ENCODE measurements at places on chromosomes 2 and 18. TPM values are rescaled to one million over a fixed set of nuclear protein-coding genes. Genes with fewer than 3 reads are reported as not detected.

MAPRE2 gene
- polyA plus RNA-seq = 52.8 TPM

CXCR2 gene
- 0.09 TPM for polyA plus RNA-seq

CCDC121 gene
- 4.1 TPM for polyA plus RNA-seq

CXCR4 gene
- 3.8 TPM for polyA plus RNA-seq

FIGN gene
- polyA plus RNA-seq = 2.7 TPM

CFAP221 gene
- polyA plus RNA-seq = 0.63 TPM

RAB6C gene
- polyA plus RNA-seq = 0.07 TPM

CCNYL1 gene
- 4.9 TPM for polyA plus RNA-seq

CCDC138 gene
- 0.86 TPM for polyA plus RNA-seq

CD8B2 gene
- polyA plus RNA-seq = not detected

SKOR2 gene
- not detected for polyA plus RNA-seq

SPP2 gene
- not detected for polyA plus RNA-seq

ANKRD53 gene
- polyA plus RNA-seq = 1.3 TPM

IL36RN gene
- not detected for polyA plus RNA-seq

CGREF1 gene
- polyA plus RNA-seq = 4.7 TPM

CLK1 gene
- polyA plus RNA-seq = 122 TPM

DSC3 gene
- polyA plus RNA-seq = 0.16 TPM

DSEL gene
- polyA plus RNA-seq = 1.5 TPM

TNS1 gene
- polyA plus RNA-seq = 243 TPM

UNC50 gene
- polyA plus RNA-seq = 30.8 TPM

GREB1L gene
- polyA plus RNA-seq = 7.4 TPM

PROM2 gene
- polyA plus RNA-seq = 0.79 TPM

RGPD8 gene
- polyA plus RNA-seq = 2.2 TPM

UGT1A4 gene
- 0.07 TPM for polyA plus RNA-seq

LHCGR gene
- 0.07 TPM for polyA plus RNA-seq

ARHGAP25 gene
- 5.9 TPM for polyA plus RNA-seq

ID2 gene
- polyA plus RNA-seq = 205 TPM

SERPINB10 gene
- polyA plus RNA-seq = not detected

TEKT4 gene
- not detected for polyA plus RNA-seq

RAMP1 gene
- 164 TPM for polyA plus RNA-seq

ADD2 gene
- 0.45 TPM for polyA plus RNA-seq

ODC1 gene
- 17.3 TPM for polyA plus RNA-seq

TMEM214 gene
- polyA plus RNA-seq = 29.4 TPM

POTEI gene
- 0.16 TPM for polyA plus RNA-seq

BCL2 gene
- polyA plus RNA-seq = 2.7 TPM

CHMP3 gene
- 89.7 TPM for polyA plus RNA-seq

DSG4 gene
- not detected for polyA plus RNA-seq

DTNB gene
- 3.6 TPM for polyA plus RNA-seq

COLEC12 gene
- polyA plus RNA-seq = 1.7 TPM

HOXD9 gene
- polyA plus RNA-seq = 0.09 TPM

CCDC85A gene
- polyA plus RNA-seq = 1.1 TPM

SERPINB4 gene
- polyA plus RNA-seq = not detected

LBH gene
- 12.4 TPM for polyA plus RNA-seq

ATG16L1 gene
- polyA plus RNA-seq = 7.9 TPM

PMS1 gene
- 7.3 TPM for polyA plus RNA-seq

GMPPA gene
- polyA plus RNA-seq = 21.6 TPM

CHST10 gene
- polyA plus RNA-seq = 15.6 TPM

CPS1 gene
- 1.2 TPM for polyA plus RNA-seq

SCN9A gene
- polyA plus RNA-seq = 0.43 TPM

RAB6D gene
- polyA plus RNA-seq = 0.02 TPM

SUMO1 gene
- 101 TPM for polyA plus RNA-seq

KIF1A gene
- 45.7 TPM for polyA plus RNA-seq

COL3A1 gene
- polyA plus RNA-seq = 48.2 TPM

Measured in right cardiac atrium (tissue), 5 donors.